MCF 10A (cell line): ENCODE measurements at places on chromosomes 5 and 9.

DNA sequence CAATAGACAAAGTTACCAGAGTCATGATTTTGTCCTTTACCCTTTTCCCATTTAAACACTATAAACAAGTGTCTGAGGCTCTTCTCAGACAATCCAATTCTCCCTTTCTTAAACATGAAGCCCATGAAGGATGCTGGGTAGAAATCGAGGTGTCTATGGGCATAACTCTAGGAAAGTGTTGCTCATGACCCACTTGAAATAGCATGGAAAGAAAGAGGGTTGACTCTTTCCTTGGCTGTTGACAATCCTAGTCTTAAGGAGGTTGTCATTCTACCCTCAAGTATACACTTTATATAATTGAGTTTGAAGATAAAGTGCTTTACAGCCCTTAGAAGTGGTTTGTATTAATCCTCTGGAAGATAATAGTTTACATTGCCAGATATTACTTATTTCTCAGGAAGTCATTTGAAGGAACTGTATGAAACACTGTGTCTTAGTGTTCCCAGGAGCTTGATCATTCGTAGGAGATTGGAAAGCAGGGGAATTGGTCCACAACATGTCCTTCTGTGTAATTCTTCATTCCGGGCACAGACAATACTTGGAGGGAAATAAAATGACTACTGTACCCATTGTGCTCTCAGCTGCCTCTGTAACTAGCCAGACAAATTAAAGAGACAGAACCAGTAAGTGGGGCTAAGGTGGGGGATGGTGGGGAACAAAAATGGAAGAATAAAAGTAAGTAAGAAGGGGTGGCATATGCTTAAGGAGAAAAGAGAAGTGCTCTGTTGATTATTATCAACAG, 1078.3 kb upstream of the DMAC1 start:
- no peak for DNase-seq

GRCh38 chr5:178336889-178337288, 104.3 kb upstream of the PHYKPL start:
- DNase-seq, result no peak

GRCh38 chr5:145124806-145125205, 710.3 kb downstream of the PRELID2 start:
- DNase-seq, result no peak

DNA sequence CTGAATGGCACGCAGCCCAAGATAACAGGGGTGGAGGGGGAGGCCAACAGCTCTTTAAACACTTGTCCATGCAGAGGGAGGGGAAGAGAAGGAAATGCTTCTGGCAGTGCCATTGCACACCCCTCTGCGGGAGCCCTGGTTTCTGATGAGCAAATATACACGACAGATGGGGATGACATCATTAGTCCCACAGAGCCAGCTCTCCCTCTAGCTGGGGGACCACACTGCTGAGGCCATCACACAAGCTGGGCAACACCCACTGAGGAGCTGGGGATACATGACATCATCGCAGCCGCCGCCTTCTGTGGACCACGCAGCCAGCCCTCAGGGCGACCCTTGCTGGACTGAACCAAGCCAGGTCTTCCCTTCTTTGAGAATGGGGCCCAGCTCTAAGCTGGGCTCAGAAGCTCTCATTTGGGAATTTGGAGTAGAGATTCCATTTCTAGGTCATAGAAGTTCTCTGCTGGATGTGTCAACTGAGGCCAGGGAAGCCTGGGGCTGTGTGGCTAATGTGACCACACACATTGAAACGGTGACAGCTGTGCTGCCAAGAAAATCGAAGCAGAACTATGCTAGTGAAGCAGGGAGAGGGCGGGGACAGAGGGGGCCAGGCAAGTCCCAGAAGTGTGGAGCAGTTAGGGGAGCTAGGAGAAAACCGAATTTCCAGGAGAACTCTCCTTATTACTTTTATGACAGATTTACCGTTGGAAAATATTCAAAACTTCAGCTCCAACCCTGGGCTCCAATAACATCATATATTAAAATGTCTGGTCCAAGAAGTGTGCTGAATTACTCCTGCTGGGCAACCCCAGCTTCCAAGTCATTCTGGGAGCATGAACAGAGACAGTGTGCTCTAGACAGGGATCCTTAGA, 79.5 kb downstream of the PRRT1B start:
- no peak for DNase-seq

GRCh38 chr5:179906294-179906794, 1.4 kb downstream of the TBC1D9B start:
- DNase-seq, result no peak

- no peak for DNase-seq
Measured at GRCh38 chr9:95920017-95920416, 44.5 kb downstream of the ERCC6L2 start.

GRCh38 chr5:143118222-143118621, 285.3 kb downstream of the NR3C1 start:
- DNase-seq, result no peak

DNA sequence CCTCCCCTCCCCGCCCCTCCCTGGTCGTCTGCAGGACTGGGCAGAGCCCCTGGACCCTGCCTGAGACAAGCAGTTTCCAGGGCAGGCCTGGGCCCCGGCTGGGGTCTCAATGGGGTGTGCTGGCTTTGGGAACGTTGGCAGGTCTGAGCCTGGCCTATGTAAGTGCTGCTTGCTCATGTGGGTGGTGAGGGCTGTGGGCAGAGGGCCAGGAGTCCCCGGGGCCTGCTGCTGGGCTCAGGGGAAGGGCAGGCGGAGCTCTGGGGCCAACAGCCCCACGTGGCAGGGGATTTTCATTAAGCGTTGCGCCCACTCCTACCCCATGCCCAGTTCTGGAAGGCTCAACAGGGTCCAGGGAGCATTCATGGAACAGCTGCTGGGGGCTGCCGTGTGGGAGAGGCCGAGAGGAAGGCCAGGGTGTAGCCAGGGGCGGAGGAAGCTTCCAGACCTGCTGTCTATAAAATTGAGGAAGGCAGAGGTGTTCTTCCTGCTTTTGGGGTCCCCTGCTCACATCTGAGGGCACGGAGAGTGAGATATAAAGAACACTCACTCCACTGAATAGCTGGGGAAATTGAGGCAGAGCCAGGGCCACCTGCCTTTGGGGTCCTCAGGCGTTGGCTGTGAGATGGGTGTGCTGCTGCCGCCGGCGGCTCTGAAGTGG, 32.5 kb downstream of the RXRA start:
- peak; percentile 76 for DNase-seq

- no peak for DNase-seq
Measured at GRCh38 chr5:4130819-4131218, 535.2 kb downstream of the IRX1 start.

- no peak for DNase-seq
Measured at GRCh38 chr9:3969590-3970260, 330.1 kb downstream of the GLIS3 start.

DNA sequence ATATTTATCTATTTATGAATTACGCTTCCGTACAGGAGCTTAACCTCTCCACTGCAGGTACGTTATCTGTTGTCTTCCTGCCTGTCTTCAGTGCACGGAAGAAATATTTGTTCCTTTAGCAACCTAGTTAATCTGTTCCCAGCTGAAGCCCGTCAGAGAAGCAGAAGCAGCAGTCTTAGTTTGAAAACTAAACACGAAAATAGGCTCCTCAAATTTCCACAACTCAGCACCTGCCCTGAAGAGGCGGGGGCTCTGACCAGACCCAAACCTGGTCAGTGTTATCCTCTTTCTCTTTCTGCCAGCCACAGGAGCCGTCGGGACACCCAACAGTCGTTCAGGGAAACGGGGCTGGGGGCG, 462 bp downstream of the NUDCD2 start:
- DNase-seq, result no peak

DNA sequence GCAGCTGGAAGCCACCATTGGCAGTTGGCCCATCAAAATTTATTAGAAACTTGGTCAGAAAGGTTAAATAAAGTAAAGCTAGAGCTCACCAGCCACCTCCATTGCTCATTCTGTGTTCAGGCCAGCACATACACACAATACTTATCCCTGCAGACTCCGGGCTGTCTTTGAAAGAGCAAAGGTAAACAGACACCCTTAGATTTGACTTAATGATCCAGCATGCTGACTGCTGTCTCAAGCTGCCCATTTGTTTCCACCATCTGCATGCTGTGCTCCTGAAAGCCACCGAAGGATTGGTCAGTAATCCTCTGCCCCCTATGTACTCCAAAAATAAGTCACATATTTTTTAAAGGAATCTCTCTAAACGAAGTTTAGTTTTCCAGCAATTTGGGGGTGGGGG, 1059.8 kb upstream of the DMAC1 start:
- no peak for DNase-seq

DNA sequence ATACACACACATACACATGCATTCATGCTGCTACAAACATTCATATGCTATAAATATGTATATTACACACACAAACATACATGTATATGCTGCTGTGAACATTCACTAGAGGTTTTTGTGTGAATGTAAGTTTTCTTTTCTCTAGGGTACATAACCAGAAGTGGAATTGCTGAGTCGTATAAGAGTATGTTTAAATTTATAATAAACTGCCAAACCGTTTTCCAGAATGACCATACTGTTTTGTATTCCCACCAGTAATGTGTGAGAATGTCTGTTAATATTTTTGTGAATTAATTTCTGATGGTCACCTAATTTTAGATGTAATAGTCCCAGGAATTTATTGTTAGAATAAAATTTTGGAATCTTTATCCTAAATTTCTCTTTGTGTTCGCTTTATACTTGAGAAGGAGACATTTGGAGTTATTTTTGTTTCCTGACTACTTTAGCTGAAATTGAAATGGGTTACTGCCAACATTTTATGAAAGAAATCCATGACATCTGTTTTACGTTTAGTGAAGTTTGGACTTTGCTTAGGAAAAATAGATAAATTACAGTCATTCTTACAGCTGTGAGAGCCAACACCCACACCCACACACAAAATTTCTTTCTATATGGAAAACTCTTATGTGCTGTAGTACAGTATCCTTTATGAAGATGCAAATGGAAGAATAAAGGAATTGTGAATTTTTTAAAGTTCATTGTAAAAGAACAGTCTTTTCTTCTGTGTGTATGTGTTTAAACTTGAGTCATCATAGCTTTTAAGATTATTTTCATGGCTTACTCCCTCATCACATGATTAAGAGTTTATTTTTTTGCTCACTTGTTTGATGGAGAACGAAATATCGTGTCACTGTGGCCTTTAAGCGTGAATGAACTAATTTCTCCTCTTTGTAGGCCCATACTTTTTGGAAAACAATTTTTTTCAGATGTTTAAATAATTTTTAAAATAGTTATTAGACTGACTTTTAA, 24.3 kb downstream of the CENPP start:
- no peak for DNase-seq

- DNase-seq, result no peak
Measured at GRCh38 chr9:82621447-82621846, 441.5 kb downstream of the RASEF start.

GRCh38 chr9:71515107-71515506, 253.2 kb downstream of the CEMIP2 start:
- DNase-seq, result no peak

DNA sequence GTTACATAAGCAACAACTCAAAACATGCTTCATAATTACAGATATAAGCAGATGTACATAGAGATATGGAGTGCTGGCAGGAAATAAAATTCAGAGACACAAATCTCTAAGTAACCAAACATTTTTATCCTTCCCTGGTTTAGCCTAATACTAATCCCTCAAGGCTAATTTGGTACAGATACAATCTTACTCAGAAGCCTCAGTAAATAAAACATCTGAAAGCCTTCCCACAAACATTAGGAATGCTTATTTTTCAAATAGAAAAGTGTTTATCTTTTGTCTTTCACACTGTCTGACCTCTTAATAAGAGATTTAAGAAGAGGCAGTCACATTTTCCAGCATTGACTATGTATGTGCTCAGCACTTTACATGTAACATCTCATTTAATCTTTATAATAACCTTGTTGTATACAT, 399.4 kb downstream of the ARRDC3 start:
- DNase-seq, result no peak

DNA sequence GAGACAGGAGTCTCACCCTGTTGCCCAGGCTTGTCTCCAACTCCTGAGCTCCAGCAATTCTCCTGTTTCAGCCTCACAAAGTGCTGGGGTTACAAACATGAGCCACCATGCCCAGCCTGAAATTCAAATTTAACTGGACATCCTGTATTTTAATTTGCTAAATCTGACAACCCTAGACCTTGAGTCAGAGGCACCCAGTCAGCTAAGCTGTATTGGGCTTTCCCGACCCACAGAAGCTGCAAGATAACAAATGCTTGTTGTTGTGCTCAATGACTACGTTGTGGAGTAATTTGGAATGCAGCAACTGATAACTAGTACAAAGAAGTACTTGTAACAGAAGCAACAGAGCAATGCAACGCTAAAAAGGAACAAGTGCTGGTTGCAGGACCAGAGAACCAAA, 533.1 kb downstream of the NTRK2 start:
- no peak for DNase-seq

DNA sequence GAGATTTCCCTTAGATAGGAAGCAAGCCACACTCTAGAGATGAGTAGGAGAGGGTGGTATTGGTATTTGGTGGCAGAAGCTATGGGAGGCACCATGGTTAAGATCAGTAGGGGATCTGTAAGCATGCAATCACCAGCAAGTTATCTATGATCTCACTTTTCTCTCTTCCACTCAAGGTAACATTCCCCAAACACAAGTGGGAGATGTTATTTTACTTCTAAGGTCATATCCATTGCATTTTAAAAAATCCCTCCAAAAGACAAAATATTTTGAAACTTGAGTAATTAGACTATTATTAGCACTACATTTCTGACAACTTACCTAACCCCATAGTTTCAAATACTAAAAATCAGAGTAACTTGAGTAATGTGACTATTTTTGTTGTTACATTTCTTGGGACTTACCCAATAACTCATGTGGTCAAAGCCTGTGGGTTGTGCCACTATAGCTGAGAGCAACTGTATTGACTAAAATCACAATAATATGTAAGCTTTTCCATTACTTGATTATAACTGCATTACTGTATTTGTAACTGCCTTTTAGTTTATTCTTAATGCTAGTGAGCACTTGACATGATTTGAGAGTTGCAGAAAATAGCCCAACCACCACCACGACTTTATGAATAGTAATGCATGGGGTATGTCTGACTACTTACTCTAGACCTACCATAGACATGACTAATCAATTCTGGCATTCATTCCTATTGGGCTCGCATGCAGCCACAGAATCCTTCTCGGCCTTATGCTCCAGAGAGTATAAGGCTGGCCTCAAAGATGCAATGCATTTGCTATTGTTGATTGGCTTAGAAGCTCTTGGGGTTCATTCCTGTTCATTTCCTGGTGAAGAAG, 264.7 kb downstream of the TRIM32 start:
- peak; percentile 22 for DNase-seq

DNA sequence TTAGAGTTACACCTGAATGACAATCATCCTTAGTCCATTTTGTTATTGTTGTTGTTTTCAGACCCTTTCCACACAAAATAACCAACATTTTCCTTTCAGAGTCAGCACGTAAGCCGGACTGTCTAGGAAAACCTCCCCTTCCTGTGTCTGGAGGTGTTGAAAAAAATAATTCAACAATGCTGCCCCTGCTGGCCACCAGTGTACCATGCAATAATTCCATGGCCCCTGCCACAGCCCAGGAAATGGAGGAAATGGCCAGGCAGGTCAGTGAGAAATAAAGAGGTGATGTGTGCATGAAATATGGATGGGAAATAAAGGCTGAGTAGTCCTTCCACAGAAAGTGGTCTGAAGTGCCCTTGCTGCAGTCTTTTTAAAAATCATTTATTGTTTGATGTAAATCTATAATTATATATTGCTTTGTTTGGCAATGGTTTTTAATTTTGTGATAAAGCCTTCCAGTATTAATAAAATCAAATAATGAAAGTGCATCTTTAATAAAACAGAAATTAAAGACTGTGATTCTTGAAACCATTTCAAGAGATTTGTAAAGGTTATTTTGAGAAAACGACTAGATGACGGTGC, 152.8 kb upstream of the PAPPA start:
- peak; percentile 45 for DNase-seq

- peak; percentile 77 for DNase-seq
Measured at GRCh38 chr9:1005043-1005667, 28.7 kb downstream of the DMRT3 start.

GRCh38 chr5:160385496-160385895, 14.4 kb downstream of the FAM200C start:
- DNase-seq, result no peak
